ENCODE measurements at places on chromosomes 12 and 14. TPM values are rescaled to one million over a fixed set of nuclear protein-coding genes. Genes with fewer than 3 reads are reported as not detected.

GRCh38 chr12:111798182-111798581 is 31.4 kb downstream of the ALDH2 start:
- DNase-seq: no peak

DNA sequence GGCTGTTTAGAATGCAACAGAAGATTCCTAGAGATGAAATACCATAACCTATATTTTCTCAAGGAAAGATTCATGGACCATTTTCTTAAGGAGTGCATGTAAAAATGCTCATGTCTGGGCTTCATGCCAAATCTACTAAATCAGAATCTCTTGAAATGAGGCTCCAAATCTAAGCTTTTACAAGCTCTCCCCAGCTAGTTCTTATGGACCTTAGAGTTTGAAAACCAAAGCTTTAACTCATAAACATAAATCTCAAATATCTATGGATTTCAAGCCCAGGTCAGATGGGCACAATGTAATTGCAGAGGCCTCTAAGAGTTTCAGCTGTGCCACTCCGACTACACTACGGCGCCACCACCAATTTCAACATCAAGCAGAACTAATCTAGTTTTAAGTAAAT is 117.3 kb upstream of the CAND1 start:
- DNase-seq: peak; percentile 2

DNA sequence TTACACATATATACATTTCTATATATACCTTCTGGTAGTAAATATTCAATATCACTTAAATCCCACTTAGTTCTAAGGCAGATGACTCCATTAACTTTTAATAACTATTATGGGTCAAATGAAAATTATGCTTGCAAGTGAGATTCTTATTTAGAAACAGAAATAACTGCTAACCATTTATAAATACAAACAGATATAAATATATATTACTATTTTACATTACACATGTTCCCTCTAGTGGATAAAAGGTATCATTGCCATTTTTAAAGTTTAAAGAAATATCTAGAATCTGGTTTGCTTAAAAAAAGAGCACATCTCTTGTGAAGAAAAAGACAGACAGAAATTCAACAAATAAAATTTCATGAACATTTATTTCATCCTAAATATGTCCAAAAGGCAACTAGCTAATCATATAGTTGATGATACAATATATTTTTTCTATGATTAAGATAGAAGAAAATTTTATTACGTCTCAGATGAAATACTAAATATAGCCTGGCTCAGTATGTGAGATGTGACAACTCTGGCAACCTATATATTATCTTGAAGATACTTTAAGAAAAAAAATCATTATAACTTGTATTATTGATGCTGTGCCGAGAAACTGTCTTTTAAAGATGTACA is 11.7 kb upstream of the RAD51AP1 start:
- peak; percentile 7 for DNase-seq

SPTB gene
- under 0.01 TPM for total RNA-seq

HOXC12 gene
- not detected for total RNA-seq
